ENCODE measurements at places on chromosomes 16 and 17.

- DNase-seq = no peak
Measured at GRCh38 chr16:87507351-87508069, 14.7 kb upstream of the ZCCHC14 start.

DNA sequence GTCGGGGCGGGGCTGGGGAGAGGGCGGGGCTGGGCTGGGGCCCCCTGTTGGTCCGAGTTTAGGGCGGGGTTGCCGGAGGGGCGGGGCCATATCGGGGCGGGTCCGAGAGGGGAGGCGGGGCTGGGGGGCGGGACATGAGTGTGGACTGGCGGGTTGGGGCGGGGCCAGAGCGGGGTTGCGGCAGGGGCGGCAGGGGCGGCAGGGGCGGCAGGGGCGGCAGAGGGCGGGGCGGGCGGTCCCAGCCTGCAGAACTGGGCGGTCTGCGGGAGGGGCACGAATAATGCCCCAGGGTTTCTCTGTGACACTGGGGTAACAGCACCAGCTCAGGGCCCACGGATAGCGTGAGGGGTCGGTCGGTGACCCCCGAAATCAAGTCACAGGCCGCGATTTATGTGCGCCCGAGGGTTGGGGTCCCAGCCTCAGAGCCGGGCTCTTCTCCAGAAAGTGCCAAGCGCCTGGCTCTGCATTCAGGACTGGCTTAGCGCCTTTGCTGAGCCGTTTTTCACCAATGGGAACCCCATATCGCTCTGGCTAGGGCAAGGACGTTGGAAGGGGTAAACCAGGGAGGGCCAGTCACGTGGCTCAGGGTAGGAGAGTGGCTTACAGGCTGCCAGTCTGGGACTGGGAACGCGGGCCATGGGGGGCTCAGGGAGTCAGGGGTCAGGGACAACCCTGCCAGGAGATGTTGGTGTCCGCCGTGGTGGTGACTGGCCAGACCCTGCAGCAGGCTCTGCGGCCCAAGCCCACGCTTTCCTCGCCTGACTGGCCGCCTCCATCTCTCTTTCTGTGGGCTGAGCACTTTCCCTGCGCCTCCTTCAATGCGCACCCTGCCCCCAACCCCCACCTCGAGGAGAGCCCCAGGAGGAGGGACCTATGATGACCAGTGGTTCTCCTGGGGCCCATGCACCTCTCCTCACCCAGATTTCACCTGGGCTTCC, 1.2 kb upstream of the METTL26 start:
- peak; percentile 92 for DNase-seq

DNA sequence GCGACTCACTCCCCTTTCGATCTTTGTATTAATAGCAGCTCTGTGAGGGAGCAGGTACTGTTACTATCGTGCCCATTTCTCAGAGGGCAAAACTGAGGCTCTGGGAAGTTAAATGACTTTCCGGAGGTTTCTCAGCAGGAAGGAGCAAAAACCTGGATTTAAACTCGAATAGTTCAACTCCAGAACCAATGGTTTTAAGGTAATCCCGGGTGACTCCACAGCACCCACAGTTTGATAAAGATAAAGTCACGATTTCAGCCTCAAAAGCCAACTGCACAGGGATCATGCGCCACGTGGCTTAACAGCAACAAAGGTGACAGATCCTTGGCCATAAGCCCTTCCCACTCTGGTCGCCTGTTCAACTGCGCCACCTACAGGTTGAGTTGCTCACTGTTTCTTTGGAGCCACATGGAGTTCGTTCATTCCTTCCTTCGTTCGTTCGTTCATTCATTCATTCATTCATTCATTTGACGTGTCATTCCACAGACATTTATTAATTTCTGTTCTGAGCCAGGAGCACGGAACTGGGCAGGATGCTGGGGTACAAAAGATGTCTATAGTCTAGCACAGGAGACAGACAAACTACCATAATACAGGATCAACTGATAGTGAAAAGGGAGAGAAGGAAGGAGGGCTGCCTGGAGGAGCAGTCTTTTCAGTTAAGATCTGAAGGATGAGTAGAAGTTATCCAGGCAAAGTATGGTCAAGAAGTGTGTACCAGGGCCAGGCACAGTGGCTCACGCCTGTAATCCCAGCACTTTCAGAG, 134.8 kb downstream of the HS3ST2 start:
- DNase-seq = peak; percentile 59

- DNase-seq = no peak
Measured at GRCh38 chr16:35352431-35352830, 1893.0 kb downstream of the TP53TG3F start.

DNA sequence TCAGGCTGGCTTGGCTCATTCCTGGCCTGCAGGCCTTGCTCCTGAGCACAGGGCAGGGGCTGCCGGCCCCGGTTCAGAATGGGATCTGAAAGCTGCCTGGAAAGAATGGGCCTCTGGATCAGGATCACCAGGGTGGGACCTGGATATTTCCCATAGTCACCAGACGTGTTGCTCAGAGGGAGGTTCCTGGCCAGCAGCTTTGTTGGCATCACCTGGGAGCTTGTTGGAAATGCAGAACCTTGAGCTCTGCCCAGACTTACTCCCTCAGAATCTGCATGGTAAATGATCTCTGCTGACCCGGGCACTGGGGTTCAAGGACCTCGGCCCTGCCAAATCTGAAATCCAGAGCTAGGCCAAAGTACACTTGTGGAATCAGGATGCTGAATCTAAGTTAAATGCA, 29.5 kb upstream of the MED9 start:
- no peak for DNase-seq

- DNase-seq = peak; percentile 71
Measured at GRCh38 chr17:82399041-82399441, 19.1 kb upstream of the HEXD start.

Measured in cardiac fibroblast (primary cell).